HFFc6 (cell line): ENCODE measurements at places on chromosomes 12 and 14. TPM values are rescaled to one million over a fixed set of nuclear protein-coding genes. Genes with fewer than 3 reads are reported as not detected.

Gene KRT75
- not detected in 3 replicates for total RNA-seq

- H3K4me1 ChIP-seq: no peaks in the 10 kb centered on the region
- H3K27me3 ChIP-seq: no peaks in the 10 kb centered on the region; the same call in 1 of the 2 replicates
- no peak overlapping the region for H3K27ac ChIP-seq
- no peak overlapping the region for H3K4me3 ChIP-seq
- DNase-seq: no peak
- no peaks in the 10 kb centered on the region; the same call in 1 of the 2 replicates for H3K36me3 ChIP-seq
Measured at GRCh38 chr12:20950248-20950647, 139.7 kb downstream of the SLCO1B3 start.

Gene PMCH
- not detected in 3 replicates for total RNA-seq

Gene TBX3
- total RNA-seq: 108 to 128 TPM (median 108 TPM) in 3 replicates

- DNase-seq: no peak
- no peak overlapping the region for H3K27ac ChIP-seq
- no peak overlapping the region for H3K4me3 ChIP-seq
Measured at GRCh38 chr14:72714094-72714493, 179.8 kb downstream of the DPF3 start.
